ENCODE measurements at places on chromosomes 12 and 14. TPM values are rescaled to one million over a fixed set of nuclear protein-coding genes. Genes with fewer than 3 reads are reported as not detected.

COCH gene
- total RNA-seq = 3.7 TPM

OR6C1 gene
- total RNA-seq = not detected

CELA1 gene
- total RNA-seq = not detected

MEG3 gene
- not detected for total RNA-seq

ACVRL1 gene
- total RNA-seq = 0.87 TPM

TMEM119 gene
- 0.03 TPM for total RNA-seq

STAC3 gene
- 0.27 TPM for total RNA-seq

CD4 gene
- total RNA-seq = not detected

SMCO2 gene
- 0.35 TPM for total RNA-seq

FOXN3 gene
- 13.9 TPM for total RNA-seq

SPIC gene
- not detected for total RNA-seq

TAS2R19 gene
- 0.40 TPM for total RNA-seq

BLOC1S1 gene
- 105 TPM for total RNA-seq

RND1 gene
- 0.07 TPM for total RNA-seq

CCDC63 gene
- not detected for total RNA-seq

COX8C gene
- total RNA-seq = not detected

RIPK3 gene
- not detected for total RNA-seq

HOXC9 gene
- total RNA-seq = 12.2 TPM

CCDC38 gene
- not detected for total RNA-seq

MYO1H gene
- total RNA-seq = not detected

KRT71 gene
- not detected for total RNA-seq

SLCO1A2 gene
- not detected for total RNA-seq

KRT80 gene
- total RNA-seq = 6.7 TPM

HOTAIR gene
- not detected for total RNA-seq

DTX1 gene
- total RNA-seq = not detected

CDKN1B gene
- 18.9 TPM for total RNA-seq

IRAK3 gene
- not detected for total RNA-seq

SP1 gene
- 36.9 TPM for total RNA-seq

SYNDIG1L gene
- not detected for total RNA-seq

AVPR1A gene
- not detected for total RNA-seq

PTGER2 gene
- not detected for total RNA-seq

RNASE4 gene
- 0.82 TPM for total RNA-seq

TAS2R50 gene
- 0.13 TPM for total RNA-seq

BCAT1 gene
- total RNA-seq = 90.0 TPM

VASH1 gene
- 0.30 TPM for total RNA-seq

CKB gene
- 6.9 TPM for total RNA-seq

BCL11B gene
- 0.18 TPM for total RNA-seq

OSGEP gene
- total RNA-seq = 52.1 TPM

TMTC1 gene
- 0.11 TPM for total RNA-seq

MYO1A gene
- not detected for total RNA-seq

ESPL1 gene
- total RNA-seq = 16.8 TPM

KRT72 gene
- not detected for total RNA-seq

SLC35F4 gene
- 0.13 TPM for total RNA-seq

LUM gene
- total RNA-seq = not detected

GPRC5D gene
- not detected for total RNA-seq

AKAP6 gene
- total RNA-seq = 0.60 TPM

RASAL1 gene
- not detected for total RNA-seq

RNF212B gene
- not detected for total RNA-seq

CLEC2A gene
- not detected for total RNA-seq
